Putamen (tissue), 1 donor: ENCODE measurements at places on chromosomes 5 and 9.

GRCh38 chr5:113950186-113950585 is 411.7 kb upstream of the KCNN2 start:
- DNase-seq = no peak

DNA sequence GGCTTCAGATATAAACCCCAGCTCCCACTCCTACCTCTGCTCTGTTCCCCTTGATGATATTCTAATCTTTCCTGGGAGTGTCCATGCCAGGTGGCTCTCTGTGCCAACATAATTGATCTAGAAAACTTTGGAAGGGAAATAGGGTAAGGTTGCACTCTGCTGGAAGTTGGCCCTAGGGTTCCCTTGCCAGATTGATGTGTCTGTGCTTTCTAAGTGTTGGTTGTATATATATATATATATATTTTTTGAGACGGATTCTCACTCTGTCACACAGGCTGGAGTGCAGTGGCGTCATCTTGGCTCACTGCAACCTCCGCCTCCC is 23.6 kb downstream of the ACTL7B start:
- no peak for DNase-seq

DNA sequence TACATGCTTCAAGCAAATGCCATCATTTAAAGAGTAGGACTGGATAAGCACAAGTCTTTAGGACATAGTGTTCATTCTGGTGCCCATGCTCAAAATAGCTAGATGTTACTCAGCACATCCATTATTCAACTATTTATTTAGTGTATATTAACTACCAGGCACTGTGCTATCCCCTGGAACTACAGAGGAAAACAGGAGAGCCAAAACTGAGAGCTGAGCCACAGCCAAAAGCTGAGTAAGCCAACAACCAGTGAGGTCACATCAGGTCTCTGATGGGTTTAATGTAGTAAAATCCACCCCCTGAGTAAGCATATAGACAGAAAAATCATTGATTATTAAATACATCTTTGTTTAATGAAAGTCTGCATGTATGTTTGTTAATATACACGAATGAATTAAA is 469.3 kb upstream of the DMAC1 start:
- DNase-seq = no peak

- DNase-seq = no peak
These were observed 18.9 kb upstream of the UBLCP1 start for GRCh38 chr5:159244163-159244562.

DNA sequence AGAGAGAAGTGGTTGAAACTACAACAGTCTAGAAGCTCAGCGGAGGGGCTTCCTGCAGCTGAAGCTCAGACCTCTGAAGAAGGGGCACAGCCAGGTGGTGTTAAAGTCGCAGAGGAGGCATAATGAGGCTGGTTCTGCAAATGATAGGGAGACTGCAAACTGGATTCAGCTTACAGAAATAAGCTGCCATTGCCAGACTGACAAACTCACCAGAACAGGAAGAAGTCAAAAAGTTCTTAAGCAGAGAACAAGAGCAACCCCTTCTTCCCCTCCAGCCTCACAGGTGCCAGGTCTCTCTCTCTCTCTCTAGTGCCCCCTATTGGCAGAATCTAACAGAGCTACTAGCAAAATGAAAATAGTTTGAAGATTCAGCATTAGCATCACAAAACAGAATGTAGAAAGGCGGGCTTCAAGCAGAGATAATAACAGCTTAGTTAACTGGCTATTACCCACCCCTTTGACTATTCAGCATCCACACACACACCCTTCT is 76.7 kb downstream of the GRAMD2B start:
- no peak for DNase-seq

DNA sequence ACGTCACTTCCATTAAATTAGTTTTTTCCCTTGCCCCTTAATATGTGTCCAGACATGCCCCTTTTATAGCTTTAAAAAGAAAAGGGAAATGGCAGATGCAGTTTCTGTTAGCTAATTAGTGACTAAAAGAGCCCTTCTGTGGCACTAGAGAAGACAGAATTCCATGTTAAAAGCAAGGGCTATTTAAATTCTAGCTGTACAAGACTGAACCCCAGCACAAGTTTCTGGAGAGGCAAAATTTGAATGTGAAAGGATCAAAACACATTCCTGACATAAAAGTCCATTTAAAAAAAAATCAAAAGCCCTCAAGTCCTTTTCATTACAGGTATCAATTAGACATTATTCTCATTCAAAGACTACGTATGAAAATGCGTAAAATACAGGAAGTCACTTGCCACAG is 78.7 kb downstream of the HAPLN1 start:
- DNase-seq = no peak

- DNase-seq = no peak
These were observed 75.1 kb downstream of the FGF18 start for GRCh38 chr5:171494452-171495121.

DNA sequence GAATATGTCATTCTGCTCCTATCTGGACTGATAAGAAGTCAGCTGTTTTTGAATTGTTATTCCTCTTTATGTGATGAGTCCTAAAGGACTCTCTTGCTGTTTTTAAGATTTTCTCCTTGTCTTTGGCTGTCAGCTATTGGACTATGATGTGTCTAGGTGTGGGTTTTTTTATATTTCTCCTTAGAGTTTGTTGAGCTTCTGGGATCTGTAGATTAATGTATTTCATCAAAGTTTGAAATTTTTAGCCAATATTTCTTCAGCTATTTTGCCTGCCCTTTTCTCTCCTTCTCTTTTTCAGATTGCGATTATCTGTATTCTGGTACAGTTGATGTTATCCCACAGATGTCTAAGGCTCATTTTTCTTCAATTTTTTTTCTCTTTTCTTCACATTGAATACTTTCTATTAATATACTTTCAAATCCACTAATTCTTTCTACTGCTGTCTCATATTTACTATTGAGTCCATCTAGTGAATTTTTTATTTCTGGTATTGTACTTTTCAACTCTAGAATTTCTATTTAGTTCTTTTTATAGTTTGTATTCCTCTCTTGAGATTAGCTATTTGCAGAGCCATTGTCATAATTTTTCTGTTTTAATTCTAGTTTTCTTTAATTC is 31.1 kb downstream of the RPS23 start:
- DNase-seq = no peak

- DNase-seq = no peak
These were observed 127.6 kb downstream of the SLIT3 start for GRCh38 chr5:169173372-169173771.

DNA sequence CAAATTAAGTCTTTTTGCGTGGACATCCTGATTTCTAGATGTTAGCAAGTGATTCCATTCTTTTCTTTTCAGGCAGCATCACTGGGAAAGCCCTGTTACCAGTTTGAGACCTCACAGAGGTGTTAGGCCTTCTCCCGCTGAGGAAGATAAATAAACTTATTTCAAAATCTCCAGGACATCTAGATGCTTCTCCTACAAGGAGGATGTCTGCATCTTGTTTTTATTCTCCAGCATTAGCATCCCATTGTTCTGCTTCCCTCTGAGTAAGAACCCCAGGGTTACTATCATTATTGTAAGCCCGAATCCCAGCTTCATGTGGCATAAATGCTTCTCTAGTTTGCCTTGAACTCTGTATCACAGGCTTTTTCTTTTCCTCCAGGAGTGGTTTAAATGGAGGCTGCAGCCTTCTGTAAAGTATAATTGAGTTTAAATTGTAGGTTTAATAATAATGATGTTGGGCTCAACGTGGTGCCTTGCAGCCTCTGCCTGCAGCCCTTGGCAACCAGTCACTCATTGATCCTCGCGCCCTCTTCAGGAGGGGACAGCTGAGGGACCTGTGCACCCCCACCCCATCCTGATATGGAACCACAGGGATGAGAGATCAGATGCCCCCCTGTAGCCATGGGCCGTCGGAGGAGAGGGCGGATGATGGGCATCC is 114.9 kb downstream of the PDZD2 start:
- DNase-seq = no peak

DNA sequence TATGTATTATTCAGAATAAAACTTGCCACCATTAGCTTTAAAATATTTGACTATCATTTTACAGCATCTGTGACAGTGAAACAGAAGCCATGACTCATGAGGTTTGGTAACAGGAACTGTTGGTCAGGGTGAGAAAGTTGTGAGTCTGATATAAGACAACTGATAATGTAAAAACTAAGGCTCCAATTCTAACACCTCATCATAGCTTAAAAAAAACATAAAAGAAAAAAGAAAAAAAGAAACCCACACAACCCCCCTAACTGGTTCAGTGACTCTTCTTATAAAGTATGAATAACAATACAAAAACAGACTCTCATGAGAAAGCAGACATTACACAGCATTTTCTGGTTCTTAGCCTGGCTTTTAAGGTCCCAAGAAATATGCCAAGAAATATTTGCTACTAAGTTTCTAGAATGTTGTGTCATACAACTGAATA is 85.8 kb downstream of the MRPS27 start:
- DNase-seq = no peak

DNA sequence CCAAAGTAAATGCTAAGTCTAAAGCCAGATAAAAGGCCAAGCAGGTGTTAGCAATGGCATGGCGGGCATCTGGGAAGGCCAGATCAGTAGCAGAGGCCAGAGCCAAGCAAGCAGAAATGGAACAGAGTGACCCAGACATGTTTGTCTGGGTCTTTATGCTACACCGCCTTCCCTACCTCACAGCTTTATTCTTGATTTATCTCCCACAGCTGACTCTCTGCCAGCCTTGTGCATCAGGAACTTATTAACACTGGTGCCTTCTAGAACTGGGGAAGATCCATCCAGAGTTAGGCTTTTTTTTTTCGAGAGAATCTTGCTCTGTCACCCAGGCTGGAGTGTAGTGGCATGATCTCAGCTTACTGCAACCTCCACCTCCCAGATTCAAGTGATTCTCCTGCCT is 112.5 kb upstream of the SLC44A1 start:
- no peak for DNase-seq

DNA sequence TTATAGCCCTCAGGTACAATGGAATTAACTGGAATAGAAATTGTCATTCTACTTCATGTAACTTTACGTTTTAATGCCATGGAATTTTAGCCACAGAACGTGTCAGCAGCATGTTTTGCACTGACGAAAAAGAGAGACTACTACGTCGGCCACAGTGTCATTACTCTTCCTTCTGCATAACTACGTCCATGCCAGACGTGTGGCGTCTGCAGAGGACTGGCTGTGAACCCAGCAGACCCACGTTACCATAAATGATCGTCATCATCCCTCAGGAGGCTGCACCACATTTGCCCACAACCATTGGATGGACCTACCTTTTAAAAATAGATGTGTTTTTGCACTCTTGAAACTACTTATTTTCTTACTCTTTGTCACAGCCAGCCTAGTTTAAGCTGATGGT is 63.8 kb upstream of the ATG10 start:
- DNase-seq = no peak
